ENCODE measurements at places on chromosomes 2 and 18.

DNA sequence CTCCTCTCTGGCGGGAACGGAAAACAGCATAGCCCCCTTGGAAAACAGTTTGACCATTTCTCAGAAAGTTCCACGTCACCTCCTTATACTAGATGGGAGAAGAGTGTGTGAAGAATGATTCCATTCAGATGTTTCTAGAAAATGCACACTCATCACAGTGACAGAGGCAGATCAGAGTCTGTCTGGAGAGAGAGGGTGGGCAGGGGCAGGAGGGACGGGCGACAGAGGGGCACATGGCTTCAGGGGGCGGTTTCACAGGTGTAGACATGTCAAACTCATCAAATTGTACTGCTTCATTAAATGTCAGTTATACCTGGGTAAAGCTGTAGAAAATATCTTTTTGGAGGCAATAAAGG, 88.8 kb upstream of the TAF1B start:
- no peak for DNase-seq

DNA sequence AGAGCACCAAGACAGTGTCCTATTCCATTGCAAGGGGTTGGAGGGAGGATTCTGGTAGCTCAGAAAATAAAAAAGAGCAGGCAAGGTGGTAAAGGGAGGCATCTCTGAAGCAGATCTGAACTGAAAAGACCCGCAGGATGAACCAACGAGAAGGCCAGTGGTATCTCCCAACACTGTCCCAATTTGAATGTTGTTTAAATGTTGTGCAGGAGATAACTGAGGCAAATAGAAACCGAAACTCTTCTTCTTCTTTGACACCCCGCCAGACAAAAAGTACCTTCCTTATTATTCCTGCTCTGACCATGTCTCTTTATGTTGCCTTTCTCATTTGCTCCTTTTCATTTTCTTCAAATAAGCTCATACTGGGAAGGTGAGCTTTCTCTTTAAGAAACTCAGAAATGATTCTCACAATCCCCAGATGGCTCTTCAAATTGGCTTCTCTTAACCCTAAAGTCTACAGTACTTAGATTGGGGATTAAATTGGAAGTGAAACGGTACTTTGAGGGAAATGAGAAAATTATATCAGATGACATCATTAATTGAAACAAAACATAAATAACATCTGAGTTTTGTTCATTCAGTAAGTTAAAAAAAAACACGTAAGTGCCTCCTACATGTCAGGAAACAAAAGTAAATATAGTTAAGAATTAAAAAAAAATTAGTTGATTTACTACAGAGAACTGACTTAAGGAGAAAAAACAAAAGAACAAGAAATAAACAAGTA, 143.6 kb downstream of the WDPCP start:
- DNase-seq, result no peak

- DNase-seq, result no peak
These were observed 595.0 kb downstream of the STK39 start for GRCh38 chr2:167652401-167652800.

DNA sequence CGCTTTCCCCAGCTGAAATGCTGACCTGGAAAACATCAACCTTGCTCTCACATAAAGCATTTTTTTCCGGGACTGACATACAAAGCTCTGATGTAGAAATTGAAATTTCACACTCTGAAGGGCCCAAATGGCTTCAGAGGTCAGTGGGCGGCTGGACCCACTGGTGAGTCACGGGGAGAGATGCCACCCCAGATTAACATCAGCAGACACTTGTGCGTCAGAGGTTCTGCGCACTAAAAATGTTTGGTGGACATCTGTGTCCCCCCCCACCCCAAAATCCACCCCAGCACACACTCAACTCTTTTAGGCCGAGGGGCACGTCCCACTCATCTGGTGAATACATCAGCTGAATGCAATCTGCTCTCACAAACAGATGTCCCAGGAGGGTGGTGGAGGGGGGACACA, 208.9 kb downstream of the ASB1 start:
- DNase-seq, result no peak

DNA sequence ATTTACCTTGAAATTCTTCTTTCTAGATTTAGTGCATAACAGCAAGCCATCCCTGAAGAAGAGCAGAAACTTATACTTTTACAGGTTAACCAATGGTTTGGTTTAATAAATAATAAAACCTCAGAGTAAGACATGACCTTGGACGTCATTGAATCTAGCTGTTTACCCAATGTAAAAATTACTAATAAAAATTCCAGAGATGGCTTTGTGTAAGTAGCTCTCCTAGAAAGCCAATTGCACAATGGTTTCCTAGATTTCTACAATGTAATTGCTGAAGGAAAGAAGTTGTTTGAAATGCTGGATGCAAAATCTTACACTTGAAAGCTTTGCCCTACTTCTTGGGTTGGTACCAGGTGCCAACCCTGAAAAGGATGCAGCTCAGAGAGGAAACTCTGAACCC, 1.5 kb downstream of the XDH start:
- no peak for DNase-seq

- DNase-seq, result no peak
These were observed at the start of gene SGPP2 for GRCh38 chr2:222424276-222424728. Gene SGPP2, plus strand, starts transcription at chr2:222424543. Its CDS starts 60 bp downstream, at chr2:222424603.

GRCh38 chr2:42752816-42753813, 10.8 kb downstream of the OXER1 start:
- DNase-seq, result no peak

DNA sequence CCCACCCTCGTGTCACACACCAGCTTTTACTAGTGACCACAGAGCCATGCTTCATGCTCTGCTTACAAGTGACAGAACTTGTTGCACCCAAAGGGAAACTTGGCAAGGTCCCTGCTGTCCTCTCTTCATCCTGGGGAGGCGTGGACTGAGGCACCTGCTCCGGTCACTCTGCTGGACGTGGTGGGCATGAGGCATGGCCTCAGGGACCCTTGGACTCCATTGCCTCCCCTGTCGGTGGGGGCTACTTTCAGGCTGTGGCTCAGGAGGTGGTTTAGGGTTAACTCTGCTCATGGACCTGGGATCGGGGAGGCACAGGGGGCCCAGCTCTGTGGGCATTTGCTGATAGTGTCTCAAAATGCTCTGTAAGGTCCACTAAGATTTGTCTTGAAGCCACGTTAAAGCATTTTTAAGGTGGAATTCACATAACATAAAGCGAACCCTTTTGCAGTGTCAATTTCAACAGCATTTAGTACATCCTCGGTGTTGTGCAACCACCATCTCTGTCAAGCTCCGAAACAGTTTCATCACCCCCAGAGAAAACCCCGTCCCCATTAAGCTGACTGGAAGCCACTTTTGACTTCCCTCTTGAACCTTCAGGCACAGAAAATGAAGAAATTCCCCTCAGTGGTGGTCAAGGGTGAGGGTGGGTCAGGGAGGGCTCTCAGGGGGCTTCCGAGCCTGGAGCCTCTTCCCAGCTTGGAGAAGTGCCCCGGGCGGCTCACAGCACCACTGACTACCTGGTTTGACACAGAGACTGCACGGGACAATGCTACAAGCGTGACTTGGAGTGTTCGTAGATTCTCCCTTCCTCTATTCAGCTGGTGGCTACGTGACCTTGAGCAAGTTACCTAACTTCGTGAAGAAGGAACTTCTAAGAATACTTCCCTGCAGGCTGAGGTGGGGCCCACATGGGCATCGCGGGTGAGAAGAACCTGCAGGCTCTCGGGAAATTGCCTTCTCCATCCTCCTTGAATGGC, 100.0 kb upstream of the HDAC4 start:
- no peak for DNase-seq

- peak; percentile 65 for DNase-seq
These were observed 170.9 kb downstream of the BCL2 start for GRCh38 chr18:63148449-63149301.

DNA sequence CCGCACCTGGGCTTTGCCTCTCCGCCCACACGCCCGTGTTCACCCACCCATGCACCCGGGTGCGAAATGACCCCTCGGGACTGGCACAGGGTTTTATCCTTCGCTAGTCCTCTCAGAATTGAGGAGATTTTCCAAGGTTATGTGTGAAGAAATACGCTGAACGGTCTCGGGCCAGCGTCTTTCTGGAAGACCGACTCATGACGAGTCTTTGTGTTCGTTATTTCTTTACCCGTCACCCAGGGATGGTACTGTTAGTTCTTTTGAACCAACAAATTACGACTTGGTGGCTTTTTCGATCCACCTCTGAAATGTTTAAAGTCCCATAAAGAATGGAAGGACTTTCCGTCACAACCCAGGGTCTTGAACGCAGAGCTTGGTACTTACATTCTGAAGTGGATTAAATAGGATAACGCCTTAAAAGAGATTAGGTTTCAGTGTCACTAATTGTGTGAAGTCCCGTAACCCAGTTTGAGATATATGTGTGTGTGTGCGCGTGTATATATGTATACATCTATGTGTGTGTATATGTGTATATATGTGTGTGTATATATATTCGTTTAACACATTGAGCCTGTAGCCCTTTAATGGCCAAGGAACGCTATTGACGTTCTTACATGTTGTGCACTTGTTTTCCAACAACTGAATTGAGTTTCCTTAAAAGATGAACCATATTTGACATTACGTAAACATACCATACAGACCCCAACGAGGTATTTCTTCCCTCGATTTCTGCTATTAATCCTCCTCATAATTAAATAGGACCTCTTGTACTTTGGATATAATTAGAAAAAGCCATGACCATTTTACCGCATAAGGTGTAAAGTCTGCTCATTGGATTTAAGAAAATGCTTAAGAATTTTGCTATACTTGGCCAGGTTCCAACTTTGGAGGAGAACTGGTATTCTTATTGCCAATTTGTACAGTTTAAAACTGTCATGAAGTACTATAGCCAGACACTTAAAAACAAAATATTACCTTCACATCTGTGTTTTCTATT, 889 bp downstream of the ZC3H15 start:
- no peak for DNase-seq

DNA sequence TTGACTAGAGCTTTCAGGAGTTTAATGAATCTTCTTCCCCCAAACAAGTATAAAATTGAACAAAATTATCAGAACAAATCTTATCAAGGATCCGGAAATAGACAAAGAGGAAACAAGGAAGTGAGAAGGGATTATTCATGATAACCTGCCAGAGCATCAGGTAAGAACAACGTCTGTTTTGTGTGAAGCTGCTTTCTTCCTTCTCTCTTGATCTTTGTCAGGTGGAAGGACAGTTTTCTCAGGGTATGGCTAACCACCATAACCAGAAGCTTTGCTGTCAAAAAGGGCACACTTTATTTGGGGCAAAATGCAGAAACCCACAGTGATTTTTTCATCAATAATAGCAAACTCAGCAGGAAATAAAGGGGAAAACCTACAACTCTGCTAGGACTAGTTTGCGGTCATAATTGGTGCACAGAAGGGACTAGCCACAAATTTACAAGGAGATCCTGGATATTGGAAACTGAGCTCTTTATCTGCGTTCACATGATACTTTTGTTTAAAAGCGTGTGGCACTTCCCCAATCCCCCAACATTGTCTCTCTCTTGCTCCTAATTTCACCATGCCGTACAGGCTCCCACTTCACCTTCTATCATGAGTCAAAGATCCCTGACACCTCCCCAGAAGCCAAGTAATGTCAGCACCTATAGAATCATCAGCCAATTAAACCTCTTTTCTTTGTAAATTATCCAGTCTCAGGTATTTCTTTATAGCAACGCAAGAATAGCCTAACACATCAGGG, 124.2 kb downstream of the FSIP2 start:
- DNase-seq, result no peak

DNA sequence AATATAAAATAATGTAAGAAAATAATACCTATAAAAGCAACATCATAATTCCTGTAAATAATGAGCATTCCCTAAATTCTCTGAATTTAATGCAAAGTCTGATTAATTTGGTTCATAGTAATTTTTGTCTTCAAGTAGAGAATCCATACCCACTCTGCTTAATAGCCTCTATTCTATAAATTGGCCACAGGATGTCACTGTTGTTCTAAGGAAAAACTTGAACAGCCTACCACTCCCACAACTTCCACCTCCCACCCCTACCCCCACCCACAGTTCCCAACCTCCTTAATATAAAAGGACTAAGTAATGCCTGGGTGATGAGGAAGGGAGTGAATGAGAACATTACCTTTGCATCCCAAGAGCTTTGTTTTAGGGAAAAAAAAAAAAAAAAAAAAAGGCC, 27.2 kb upstream of the BBS5 start:
- DNase-seq, result no peak

DNA sequence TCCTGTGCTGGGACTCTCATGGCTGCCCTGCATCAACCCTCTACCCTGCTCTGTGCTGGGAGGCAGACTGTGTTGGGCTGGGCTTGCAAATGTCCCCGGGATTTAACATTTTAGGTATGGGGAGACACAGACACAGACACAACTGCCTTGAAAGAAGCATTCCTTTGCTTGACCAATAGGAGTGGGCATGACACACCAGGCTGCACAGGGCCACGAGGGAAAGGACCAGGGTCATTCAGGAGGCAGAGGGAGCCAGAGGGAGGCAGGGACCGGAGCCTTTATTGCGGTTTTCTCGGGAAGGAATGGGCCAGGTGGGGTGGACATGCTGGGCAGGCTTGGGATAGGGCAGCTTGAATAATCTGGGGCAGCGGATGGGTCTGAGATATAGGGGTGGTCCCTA, 238.7 kb upstream of the COPS8 start:
- DNase-seq, result no peak

DNA sequence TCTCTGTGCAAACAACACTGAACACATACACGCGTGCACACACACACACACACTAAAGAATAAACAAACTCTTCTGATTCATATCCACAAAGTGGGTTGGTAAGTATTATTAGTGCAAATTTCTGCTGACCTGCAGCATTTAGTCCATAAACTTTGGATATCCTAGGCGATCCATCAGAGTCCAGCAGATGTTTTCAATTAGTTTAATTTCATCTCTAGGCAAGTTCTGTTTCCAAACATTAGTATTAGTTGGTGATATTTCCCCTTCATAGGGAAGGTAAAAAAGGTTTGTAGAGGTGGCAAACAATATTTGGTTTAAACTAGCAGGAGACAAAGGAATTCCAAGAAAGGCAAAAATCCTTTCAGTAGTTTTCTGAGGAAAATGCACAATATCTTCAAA, 5.7 kb downstream of the DSEL start:
- no peak for DNase-seq

DNA sequence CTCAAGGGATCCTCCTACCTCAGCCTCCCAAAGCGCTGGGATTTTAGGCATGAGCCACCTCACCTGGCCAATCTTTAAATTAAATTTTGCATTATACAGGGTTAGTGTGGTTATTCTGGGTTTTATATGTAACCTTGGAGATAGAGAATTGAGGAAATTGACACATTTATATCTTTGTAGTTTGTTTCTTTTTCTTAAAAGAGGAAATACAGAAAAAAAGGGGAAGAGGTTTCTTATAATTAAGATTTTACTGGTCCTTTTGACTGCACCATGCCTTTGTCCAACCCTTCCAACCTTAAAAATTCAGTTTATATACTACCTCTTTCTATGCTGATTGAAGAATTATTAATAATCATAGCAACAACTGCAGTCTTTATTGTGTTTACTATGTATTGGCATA, 210.1 kb upstream of the STON1 start:
- DNase-seq, result no peak

- DNase-seq, result no peak
These were observed 75.4 kb downstream of the TSN start for GRCh38 chr2:121830809-121831208.
